ENCODE measurements at places on chromosomes 6 and 20.
A peak's percentile ranks its signal among the peaks of the same experiment; 100 is the strongest.

- peak; percentile 9 for DNase-seq
Measured at GRCh38 chr6:169725125-169726048, 1.1 kb upstream of the PHF10 start.

GRCh38 chr6:35061651-35062410 lies 79.3 kb downstream of the TCP11 start:
- no peak for DNase-seq

DNA sequence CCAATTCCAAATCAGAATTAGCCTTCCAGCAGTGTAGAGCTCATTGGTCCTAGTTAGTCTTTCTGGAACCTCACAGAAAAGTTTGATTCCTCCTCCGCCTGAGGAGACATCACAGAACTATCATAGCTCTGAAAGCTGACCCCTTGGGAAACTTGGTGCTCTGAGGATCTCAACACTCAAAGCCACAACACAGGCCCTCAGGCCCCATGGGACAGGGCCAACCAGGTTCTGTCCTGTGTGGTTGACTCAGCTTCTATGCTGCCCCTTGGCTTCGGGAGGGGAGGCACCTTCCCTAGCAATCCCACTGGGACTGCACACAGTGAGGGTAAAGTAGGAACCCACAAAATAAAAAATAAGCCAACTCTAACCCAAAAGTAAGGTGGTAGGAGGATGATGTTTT lies 237.5 kb upstream of the ECI2 start:
- DNase-seq: no peak

GRCh38 chr6:25954756-25955155 lies 7.8 kb upstream of the TRIM38 start:
- no peak for DNase-seq

- no peak for DNase-seq
Measured at GRCh38 chr20:62234339-62234738, 4.0 kb upstream of the OSBPL2 start.

- DNase-seq: no peak
Measured at GRCh38 chr6:112591329-112591728, 244.2 kb downstream of the RFPL4B start.

- DNase-seq: no peak
Measured at GRCh38 chr6:156131221-156131903, 645.8 kb upstream of the ARID1B start.

DNA sequence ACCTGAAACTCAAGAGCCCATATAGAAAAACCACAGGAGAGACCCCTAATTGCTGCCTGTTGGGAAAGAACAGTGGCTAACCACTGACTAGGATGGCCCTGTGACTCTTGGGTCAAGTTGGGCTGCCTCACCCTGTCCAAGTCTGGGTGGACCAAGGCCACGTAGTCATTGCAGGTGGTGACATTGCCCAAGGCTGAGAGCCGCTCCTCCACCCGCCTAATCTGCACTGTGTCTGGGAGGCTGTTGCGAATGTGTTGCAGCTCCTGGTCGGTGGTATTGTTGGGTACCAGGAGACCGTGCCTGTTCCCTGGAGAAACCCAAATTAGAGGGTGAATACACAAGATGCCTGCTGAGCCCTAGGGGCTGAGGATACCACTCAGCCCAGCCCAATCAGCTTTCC lies 2.6 kb upstream of the MMP24OS start:
- no peak for DNase-seq

GRCh38 chr6:56999049-56999448 lies 44.1 kb downstream of the BEND6 start:
- no peak for DNase-seq

DNA sequence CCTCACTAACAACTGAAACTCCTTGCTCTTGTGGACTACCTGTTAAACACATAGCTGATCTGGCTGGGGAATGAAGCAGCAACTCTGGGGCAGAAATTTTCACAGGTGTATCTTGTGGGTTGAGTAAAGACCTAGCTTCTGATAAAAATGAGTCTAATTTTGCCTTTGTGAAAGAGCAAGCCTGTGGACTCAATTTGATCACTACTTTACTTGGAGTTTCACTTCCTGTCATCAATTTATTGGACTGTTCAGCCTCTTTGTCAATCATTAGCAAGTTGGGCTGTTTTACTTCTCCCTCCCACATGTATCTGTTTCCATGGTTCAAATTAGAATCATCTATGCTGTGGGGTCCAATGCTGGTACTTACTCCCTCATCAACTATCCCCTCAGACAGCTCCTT lies 29.6 kb upstream of the CRIP3 start:
- no peak for DNase-seq

DNA sequence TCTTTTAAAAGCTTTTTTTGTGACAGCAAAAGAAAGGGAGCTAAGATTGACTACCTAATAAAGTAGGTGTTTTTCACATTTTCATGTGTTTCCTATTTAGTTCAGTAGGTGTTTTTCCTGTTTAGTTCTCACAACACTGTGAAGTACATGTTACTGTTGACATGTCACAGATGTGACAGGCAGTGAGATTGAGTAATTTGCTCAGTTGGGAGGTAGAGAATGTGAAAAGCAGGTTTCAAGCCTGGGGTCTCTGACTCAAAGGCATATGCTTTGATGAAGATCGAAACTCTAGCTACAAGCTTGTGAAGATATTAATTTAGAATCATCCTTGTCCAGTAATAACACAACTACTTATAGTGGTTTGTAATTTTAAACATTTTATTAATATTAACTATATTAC lies 43.1 kb downstream of the SLX4IP start:
- DNase-seq: no peak

DNA sequence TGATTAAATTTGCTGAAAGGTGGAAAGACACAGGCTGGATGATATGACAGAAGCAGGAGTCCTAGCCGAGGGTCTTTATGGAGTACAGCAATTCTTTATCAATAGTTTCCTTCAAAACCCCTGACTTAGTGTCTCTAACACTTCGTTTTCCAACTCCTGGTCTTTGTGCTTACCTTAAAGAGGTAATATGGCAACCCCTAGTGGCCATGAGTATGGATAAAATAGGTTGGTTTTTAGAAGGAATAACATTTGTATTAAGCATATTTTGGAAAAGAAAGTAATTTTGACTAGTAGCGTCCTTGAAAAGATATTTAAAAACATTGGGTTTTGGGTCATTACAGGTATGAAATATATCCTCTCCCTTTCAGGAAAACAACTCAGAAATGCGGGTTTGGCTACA lies 51.9 kb downstream of the VGLL2 start:
- no peak for DNase-seq

- DNase-seq: peak; percentile 74
Measured at GRCh38 chr6:31400467-31401289, 2.7 kb upstream of the MICA start.

- DNase-seq: no peak
Measured at GRCh38 chr6:35341557-35341956, 801 bp upstream of the PPARD start.

GRCh38 chr6:43949551-43949991 lies 177.7 kb downstream of the MRPL14 start:
- DNase-seq: no peak

DNA sequence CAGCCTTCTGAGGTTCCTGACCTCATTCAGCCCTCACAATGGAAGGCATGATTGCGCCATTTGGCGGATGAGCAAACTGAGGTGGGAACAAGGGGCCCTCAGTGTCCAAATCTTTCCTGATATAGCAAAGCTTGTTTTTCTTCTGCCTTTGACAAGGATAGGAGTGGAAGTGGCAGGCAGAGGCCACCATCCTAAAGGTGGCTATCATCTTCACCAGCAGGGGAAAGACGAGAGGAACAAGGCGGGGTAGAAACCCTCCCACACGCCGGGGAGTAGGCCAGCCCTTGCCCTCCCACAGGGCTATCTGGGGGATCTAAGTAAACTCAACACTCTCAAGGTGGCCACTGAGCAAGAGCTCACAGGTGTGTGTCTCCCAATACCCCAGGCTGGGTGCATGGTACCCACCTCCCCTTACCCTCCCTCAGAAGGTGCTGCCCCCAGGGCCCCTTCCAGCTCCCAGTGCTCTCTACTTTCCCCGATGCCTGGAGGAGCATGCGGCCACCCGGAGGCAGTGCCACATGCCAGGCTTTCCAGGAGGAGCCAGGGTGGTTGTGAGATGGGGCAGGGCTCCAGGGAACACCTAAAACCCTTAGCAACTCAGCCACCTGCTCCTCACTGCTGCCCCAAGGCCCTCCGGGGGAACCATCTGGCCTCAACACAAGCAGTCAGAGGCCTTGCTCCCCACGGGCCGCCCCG lies 11.2 kb downstream of the SPDEF start:
- DNase-seq: no peak

GRCh38 chr6:159615918-159616317 lies 77.1 kb downstream of the SOD2 start:
- no peak for DNase-seq

DNA sequence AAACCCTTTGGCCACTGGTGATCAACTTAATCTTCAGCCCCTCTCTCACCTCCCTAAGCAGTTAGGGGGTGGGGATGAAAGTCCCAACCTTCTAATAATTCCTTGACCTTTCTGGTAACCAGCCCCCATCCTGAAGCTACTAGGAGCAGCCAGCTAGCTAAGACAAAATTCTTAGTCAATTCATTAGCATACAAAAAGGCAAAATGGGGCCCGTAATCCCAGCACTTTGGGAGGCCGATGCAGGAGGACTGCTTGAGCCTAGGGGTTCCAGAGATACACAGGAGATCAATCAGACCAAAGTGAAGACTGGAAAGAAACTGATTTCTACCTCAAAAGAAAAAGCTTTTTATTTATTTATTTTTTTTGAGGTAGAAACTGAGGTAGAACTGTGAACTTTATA lies 1.8 kb downstream of the ASCC3 start:
- no peak for DNase-seq

DNA sequence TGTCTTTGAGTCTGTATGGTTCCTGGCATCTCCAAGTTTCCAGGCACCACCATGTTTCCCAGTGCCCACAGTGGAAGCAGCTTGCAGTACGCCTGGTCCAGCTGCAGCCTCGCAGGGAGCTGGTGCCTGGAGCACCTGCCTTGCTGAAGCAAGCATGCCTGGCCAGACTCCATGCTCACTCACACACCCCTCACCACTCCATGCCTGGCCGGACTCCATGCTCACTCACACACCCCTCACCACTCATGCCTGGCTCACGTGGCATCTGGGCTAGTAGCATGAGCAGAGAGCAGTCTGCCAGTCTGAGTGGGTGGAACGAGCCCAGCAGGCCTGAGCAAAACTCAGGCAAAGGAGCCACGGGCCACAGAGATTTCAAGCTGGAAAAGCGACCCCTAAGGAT lies 214.3 kb downstream of the TFAP2C start:
- DNase-seq: no peak

- peak; percentile 66 for DNase-seq
Measured at GRCh38 chr20:32585011-32585585, at the start of gene NOL4L. Gene NOL4L, minus strand, starts transcription at chr20:32585333. Its CDS starts 443 bp downstream, at chr20:32584890.

DNA sequence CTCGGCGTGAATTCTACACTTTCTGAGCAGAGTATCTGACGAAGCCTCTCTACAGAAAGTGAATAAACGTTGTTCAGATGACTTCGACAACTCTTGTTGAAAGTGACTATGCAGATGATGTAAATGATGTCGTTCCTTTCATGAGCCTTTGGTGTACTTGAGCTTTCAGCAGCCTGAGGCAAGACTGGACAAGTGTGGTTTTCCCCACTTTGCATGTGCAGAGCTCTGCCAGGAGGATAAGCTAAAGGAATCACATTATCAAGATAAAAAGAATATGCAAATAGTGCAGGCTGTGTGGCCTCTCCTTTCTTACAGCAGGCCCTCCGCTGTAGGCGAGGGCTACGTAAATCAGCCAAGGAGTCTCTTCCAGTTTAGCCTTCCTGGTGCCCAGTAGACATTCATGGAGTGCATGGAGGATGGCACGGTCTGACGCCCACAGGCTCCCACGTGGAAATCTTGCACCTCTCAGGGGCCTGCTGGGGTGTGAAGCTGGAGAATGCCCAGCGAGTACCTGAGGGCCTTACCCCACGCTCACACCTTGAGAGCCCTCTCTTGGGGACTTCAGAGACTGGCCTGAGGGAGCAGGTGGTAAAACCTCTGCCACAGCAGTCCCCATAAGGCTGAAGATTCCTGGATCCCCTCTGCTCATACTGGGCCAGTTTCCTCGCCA lies 54.9 kb downstream of the RPP40 start:
- DNase-seq: no peak

- no peak for DNase-seq
Measured at GRCh38 chr6:46103441-46104115, 26.2 kb upstream of the ENPP4 start.

DNA sequence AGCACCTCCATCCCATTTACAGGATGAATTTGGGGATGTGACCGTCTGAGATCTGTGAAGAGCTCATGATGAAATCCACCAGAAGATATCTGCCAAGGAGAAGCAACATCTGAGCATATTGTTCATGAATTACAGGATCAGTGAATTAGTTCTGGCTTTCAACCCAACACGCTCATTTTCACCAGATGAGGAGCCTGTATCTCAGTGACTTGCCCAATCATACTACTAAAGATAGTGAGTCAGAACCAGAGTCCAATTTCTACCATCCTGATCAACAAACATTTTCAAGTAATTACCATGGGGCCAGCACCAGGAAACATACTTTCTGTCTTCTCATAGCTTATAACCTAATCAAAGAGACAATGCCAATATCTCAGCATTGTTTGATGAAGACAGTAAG lies 116.6 kb downstream of the ZDHHC14 start:
- DNase-seq: no peak

DNA sequence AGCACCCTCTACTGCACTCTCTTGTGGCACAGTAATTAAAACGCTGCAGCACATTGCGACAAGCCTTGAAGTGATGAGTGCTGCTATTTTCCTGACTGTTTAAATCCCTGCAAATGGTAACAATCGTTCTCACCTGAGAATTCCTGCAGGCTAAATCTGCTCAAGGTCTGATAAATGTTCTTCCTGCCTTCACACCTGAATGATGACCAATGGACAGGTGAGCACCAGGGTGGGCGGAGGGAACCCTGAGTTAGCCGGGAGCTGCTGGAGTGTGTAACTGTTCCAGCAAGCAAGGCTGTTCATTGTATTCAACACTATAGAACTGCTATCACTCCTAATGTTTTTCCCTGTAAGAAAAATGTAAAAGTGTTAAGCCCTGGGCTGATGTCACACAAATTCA lies 4.0 kb downstream of the DACT2 start:
- DNase-seq: no peak

DNA sequence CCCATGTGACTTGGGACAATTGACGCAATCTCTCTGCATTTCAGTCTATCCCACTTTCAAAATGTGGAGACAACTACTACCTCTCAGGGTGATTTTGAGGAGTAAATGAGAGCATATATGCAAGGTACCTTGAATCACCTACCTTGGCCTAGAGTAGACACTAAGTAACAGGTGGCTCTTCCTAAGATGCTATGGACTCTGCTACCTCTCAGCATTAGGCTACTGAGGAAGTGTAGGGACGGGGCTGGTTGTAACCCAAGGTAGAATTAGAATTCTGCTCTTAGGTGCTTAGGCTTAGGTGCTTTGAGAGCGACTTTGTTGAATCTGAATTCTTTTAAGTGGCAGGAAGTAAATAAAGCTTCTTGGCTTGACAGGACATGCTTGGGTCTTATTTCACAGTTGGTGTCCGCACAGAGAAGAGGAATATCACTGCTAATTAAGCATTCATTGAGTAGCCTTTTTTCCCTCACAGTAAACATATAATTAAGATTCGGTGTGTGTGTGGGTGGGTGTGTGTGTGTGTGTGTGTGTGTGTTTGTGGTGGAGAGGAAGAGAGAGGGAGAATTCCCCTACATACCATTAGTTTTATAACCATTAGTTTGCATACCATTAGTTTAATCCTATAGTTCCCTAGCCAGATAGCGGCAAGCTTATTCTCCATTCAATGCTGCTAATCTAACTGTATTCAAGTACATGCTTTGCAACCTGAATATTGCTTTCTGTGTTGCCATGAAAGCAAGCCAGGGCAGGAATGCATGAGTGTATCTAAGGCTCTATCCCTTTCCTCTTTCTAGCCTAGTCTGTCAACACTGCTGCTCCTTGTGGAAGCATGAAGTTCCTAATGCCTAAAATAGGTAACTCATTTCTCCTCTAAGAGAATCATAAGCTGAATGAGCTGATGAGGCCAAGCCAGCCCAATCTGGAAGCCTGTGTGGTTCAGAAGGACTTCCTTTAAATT lies 112.5 kb downstream of the IPCEF1 start:
- DNase-seq: no peak

Measured in stimulated activated CD4-positive, alpha-beta T cell treated with anti-CD3 and anti-CD28 coated beads, Interleukin-4, amount 100 ng/mL, for 4 hours (primary cell).